ENCODE measurements at places on chromosomes 5 and 9.
A peak's percentile ranks its signal among the peaks of the same experiment; 100 is the strongest.

DNA sequence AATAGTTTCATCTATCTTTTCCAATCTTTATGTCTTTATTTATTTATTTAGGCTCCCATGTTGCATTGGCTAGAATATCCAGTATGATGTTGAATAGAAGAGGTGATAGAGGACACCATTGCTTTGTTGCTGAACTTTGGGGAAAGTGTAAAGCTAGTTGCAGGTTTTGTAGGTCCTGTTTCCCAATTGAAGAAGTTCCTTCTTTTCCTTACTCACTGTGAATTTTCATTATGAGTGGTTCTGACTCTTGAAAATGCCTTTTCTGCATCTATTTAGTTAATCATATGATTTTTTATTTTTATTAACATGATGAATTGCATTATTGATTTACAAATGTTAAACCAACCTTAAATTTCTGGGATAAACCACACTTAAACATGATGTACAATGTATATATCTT lies 58.9 kb upstream of the NR3C1 start:
- DNase-seq: no peak

GRCh38 chr5:58451732-58452565 lies 7.9 kb downstream of the PLK2 start:
- no peak for DNase-seq

- no peak for DNase-seq
These were observed 9.2 kb downstream of the SEMA5A start for GRCh38 chr5:9536717-9537116.

DNA sequence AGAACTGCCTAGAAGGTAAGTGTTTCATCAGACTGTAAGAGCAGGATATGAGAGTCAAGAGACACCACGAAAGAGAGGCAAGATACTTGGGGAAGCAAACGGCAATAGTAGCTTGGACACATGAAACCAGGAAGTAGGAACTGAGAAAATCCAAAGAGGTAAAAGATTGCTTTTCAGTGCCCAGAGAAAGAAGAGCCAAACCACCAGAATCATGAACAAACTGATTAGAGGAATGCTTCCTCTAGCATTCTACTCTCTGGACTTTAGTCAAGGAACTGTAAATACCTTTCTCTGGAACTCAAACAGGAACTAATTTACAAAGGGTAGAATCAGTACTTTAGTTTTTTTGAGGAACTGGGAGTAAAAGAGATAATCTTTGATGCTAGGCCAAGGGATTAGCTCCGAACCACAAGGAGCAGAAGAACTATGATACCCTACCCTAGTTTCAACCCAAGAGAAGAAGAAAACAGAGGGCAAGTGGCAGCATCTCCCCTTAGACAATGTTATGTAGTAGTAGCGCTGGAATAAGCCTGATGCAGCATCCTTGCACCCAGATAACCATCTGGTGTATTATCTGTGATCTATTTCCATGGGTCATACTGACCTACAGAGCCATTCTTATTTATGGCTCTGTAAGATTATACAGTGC lies 41.3 kb downstream of the EFCAB9 start:
- DNase-seq: no peak

GRCh38 chr5:10786835-10787234 lies 25.8 kb upstream of the DAP start:
- no peak for DNase-seq

GRCh38 chr5:107558823-107559375 lies 111.8 kb downstream of the EFNA5 start:
- no peak for DNase-seq

GRCh38 chr9:68640421-68641089 lies 64.5 kb upstream of the PIP5K1B start:
- DNase-seq: no peak

- DNase-seq: no peak
These were observed 13.6 kb downstream of the USP20 start for GRCh38 chr9:129848712-129849441.

DNA sequence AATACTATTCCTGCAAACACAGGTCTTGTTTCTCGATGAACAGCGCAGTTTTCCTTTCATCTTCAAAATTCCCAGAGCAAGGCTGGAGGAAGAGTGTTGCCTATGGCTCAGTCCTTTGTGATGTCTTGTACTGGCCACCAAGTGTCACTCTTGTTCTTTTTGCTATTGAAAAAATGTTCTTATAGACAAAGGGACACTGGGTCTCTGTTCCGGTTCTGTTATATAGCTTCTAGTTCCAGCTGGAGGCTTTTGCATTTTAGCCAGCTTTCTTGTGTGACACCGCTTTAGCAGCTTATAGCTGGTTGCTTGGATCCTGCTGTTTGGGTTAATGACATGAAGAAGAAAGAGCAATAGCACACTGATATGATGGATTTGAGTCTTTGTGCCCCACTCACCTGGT lies 343.7 kb upstream of the KCNN2 start:
- DNase-seq: no peak

DNA sequence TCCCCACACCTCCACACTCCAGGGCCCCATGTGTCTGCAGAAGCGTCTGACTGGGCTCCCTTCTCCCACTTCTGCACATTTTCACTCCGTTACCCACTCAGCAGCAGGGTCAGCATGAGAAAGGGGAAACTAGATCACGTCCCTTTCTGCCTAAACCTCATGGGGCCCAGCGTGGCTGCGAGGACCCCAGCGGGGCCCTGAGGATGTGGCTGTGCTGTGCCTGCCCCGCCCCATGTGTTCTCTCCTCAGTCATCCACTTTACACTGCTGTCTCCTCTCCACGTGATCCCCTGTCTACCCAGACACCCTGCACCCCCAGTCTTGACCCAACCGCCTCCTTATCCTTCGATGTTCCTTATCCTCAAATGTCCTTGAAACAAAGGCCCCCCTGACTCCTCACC lies 59.8 kb upstream of the OTULINL start:
- no peak for DNase-seq

DNA sequence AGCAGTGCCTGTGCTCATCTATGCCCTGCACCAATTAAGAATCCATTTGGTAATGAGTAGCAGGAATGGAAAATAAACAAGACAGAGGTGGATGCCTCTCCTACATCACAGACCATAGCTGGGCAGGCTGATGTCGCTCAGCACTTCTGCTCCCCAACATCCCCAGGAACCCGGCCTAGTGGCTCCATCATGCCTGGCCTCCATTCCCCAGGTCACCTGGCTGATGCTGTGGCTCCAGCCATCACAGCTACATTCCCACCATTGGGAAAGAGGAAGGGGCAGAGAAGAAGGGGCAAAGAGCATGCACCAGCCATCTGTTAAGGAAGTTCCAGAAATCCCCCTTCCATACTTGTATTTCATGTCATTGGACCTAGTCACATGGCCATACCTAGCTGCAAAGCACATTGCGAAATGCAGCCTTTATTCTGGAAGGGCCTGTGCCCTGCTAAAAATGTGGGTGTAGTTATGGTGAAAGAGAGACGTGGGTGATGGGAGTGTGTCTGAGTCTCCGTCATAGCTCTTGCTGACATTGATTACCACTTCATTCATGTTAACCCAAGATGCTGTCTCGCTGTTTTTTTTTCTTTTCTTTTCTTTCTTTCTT lies 86.1 kb upstream of the ADAMTS2 start:
- no peak for DNase-seq

DNA sequence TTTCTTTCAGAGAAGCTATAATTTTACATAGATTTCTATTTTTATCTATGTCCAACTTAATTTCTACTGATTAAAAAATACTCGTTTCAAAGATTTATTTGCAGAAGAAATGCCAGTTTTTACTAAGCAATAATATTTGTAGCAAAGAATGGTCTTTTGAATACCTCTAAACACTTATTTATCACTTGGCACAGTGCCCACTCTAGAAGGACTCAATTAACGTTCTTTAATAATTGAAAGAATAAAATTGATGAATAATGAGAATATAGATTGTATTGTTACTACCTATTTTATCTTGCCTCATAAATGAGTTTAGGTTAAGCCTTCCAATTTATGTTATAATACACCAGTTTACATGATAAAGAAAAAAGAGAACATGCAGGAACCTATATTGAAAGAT lies 889.7 kb upstream of the CDH9 start:
- DNase-seq: no peak

DNA sequence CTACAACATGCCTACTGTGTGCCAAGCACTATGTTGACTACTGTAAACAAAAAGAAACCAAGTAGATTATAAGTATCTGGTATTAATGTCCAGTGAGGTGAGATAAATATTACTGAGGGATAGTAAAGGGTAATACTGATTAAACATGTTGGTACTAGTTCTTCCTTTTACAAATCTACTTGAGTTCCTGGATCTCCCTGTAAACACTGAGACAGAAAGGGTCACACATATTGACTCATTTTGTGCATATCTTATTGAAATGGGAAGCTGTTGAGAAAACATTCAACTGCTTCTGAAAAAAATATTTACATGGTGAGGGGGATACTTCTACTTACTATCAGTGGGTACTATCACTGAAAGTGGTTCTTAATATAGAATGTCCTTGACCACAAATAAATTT lies 24.3 kb downstream of the EFNA5 start:
- DNase-seq: no peak

GRCh38 chr5:14855366-14855765 lies 16.2 kb downstream of the ANKH start:
- no peak for DNase-seq

GRCh38 chr5:10672146-10673016 lies 88.7 kb downstream of the DAP start:
- DNase-seq: no peak

GRCh38 chr9:70534061-70534460 lies 119.6 kb upstream of the KLF9 start:
- DNase-seq: no peak

DNA sequence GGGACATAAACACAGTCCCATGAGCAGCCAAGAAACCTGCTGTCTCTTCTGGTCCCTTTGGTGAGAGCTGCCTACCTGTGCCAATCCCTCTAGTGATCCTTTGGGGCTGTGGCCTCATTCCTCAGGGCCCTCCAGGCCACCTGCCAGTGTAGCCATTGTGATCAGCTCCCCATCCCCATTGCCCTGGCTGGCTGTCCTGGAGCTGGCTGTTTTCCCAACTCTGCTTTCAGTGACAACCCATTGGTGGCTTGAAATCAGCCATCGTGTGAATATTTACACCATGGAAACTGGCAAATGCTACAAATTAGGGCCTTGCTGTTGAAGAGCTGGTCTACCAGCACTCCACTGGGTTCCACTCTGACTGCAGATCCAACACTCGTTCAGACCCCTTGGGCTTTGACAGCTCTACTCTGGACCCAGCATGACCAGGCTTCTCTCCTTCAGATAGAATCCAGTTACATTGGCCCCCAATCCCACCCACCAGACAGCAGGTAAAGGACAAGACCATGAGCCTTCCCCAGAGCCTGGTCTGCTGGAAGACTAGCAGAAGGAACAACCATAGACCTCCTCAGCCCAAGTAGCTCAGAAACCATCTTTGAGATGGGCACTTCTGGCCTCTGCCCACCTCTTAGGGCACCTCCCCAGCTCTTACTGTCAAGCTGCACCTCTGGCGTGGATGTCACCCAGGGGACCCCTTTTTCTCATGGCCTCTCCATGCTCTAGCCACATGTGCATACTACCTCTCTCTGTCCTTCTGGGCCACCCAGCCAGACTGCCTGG lies 69.2 kb upstream of the NEK6 start:
- DNase-seq: no peak

GRCh38 chr9:126420643-126421564 lies 94.3 kb downstream of the MVB12B start:
- DNase-seq: no peak

DNA sequence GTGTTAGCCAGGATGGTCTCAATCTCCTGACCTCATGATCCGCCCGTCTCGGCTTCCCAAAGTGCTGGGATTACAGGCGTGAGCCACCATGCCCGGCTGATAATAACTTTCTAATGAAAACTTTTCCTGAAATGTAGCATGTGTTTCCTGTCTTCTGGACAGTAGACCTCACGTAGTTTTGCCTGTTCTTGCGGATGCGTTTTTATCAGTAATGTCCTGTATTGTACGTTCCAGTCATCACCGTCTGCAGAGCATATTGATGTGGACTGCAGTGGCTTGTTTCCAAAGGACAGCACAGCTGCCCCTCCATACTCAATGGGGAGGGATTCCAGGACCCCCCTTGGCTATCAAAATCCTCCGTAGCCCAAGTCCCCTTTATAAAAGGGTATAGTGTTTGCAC lies 12.8 kb downstream of the EXOC3 start:
- no peak for DNase-seq

GRCh38 chr5:154850255-154851062 lies at the start of gene FAXDC2:
Gene FAXDC2 (minus strand): TSS chr5:154850603. CDS start chr5:154838178, 12,425 bp downstream.
- DNase-seq: no peak

DNA sequence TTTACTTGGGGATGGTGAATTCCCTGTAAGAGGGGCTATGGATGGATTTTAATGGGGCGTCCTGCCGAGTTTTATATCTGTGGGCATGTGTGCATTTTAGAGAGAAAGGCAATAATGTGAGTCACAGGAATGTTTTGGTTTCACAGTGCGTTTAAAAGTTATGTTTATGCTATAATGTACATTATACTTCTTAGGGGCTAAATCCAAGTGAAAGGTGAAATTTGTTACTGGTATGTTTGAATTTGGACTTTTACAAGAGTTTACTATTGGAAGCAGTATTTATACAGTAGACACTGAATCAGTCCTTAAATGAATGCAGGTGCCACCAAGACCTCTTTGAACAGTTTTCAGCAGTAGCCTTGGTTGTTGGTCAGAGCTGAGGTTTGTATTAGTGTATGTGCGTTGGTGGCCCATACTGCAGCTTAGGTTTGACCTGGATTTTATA lies 5.6 kb downstream of the JMY start:
- DNase-seq: no peak

GRCh38 chr5:179265514-179266290 lies 79.6 kb downstream of the ADAMTS2 start:
- DNase-seq: no peak

GRCh38 chr9:130830231-130830760 lies 4.8 kb upstream of the ABL1 start:
- no peak for DNase-seq

- no peak for DNase-seq
These were observed 139.3 kb upstream of the PLCXD3 start for GRCh38 chr5:41649659-41650058.

DNA sequence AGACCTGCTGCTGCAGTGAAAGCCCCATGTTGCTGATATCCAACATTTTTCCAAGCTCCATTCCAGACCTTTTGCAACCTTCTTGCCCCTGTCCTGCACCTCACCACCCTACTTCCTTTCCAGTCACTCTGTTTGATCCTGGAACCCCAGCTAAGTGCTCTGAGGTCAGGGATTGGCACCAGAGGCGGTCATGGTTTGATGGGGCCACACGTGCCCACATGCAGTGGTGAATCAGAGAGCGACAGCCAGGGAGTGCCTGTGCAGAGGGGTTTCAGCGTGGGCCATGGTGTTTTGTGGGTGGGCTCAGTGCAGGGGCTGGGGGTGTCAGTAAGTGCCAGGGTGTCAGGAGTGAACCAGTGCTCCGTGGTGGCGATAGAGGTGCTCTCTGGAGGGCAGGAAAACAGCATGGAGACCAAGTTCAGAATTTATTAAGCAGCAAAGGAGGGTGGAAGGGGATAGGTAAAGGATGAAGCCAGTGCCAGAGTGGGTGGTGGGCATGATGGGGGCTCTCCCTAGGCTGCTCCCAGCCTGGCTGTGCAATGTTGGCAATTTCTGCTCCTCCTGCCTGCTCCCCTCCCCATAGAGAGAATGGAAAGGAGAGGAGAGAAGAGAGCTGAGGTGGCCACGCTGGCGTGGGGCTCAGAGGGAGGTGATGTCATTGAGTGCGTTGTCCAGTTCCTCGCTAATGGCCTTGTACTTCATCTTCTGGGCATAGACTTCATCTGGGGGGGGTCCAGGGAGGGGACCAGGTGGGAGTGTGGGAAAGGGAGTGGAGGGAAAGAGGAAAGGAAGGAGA lies 7.0 kb downstream of the TPM2 start:
- DNase-seq: no peak

GRCh38 chr5:127959152-127959764 lies 124.3 kb upstream of the SLC12A2 start:
- peak; percentile 41 for DNase-seq
